ENCODE measurements at places on chromosomes 1 and 21. TPM values are rescaled to one million over a fixed set of nuclear protein-coding genes. Genes with fewer than 3 reads are reported as not detected.

DNA sequence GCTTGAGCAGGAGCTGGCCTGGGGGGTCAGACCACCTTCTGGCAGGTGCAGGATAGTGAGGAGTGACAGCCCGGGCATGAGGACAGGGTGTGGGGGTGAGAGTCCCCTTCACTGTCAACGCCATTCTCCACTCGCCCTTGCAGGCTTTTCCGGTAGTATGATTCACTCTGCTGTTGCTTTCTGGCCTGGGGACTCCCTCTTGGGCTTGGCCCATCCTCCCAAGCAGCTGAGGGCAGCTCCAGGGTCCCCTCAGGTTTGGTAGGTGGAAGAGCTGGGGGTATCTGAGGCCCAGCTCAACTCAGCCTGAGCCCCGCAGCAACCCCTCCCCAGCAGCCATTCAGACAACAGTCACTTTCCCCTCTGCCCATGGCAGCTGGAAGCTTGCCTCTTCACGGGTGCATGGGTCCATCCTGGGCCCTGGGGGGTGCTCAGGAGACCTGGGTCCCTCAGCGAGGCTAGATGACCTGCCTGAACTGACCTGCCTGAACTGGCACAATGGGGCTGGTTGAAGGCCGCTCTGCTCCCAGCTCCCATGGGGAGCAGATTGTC, 1.3 kb downstream of the CLDN19 start:
- no peak for DNase-seq

GRCh38 chr1:29519108-29519787, 282.9 kb downstream of the PTPRU start:
- no peak for DNase-seq

DNA sequence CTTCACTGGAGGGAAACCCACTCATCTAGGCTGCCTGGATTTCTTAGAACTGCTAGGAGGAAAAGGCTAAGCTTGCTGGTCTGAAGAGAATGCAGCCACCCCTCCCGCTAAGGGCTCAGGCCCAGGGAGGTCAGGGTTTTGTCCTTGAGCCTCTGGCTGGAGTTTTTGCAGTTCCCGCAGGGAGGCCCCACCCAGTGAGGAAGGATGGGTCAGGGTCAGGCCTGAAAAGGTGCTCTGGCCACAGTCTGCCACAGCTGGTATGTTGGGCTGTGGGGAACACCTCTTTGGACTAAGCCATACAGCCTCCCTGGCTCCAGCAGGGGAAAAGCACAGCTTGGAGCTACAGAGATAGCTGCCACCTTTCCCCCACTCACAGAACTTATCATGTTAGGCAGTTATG, 71.4 kb upstream of the PAPPA2 start:
- DNase-seq: no peak

Gene CRYAA
- not detected for total RNA-seq

- DNase-seq: no peak
Observed at GRCh38 chr1:173616859-173617258, 14.0 kb upstream of the SLC9C2 start.

Gene VAMP3
- total RNA-seq: 33.6 TPM

Gene IL19
- total RNA-seq: not detected

DNA sequence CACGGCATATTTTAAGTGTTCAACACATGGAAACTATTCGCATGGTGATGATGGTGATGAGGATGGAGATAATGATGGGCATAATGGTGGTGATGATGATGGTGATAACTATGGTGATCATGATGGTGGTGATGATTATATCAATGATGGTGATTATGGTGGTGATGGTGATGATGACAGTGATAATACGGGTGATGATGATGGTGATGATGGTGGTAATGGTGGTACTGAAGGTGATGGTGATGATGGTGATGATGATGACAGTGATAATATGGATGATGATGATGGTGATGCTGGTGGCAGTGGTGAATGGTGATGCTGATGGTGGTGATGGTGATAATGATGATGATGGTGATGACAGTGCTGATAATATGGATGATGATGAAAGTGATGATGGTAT, 341.8 kb upstream of the VAMP3 start:
- DNase-seq: no peak

DNA sequence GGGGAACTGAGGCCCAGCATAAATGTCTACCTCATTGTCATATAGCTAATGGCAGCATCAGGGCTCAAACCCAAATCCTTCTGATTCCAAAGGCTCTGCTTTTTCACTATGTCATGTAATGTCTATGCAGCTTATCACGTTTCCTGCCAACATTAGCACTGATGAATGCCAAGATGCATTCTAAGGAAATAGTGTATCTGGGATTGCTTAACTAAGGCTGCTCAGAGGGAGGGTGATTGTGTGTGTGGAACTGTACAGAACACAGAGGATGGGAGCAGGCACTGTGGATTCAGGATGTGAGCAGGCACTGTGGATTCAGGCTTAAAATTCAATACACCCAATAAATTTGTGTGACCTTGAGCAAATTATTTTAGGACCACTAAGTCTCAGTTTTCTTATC, 456.4 kb upstream of the DEPDC1 start:
- no peak for DNase-seq

DNA sequence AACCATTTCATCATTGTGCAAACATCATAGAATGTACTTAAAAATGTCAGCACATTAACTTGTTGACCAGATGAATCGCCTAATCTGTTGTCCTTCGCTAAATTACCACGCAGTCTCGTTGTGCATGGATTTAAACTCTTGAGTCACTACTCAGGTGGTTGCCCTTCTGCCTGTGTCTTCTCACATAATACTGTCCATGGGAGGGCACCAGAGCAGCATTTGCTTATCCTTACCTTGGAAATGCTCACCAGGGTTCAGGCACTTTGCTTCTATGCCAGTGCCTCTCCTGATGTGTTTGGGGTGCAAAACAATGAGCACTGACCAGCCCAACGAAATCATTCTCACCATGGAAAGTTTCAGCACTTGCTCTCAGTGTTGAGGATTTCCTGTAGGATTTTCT, 559.9 kb downstream of the RWDD3 start:
- DNase-seq: no peak

Gene BTBD8
- 97.8 TPM for total RNA-seq

DNA sequence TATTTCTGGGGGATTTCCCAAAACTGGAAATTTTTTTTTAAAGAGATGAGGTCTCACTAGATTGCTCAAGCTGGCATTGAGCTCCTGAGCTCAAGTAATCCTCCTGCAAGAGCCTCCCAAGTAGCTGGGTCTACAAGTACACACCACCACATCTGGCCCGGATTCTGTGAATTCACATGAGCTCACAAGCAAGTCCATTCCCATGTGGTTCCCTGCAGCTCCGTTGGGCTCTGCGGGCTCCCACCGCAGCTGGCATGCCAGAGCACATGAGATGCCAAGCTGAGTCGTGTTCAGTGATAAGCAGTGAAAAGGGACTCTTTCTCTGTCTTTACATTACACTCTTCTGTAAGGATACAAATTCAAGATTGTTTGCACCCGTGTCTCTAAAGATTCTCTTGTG, 21.9 kb upstream of the TTF2 start:
- no peak for DNase-seq

DNA sequence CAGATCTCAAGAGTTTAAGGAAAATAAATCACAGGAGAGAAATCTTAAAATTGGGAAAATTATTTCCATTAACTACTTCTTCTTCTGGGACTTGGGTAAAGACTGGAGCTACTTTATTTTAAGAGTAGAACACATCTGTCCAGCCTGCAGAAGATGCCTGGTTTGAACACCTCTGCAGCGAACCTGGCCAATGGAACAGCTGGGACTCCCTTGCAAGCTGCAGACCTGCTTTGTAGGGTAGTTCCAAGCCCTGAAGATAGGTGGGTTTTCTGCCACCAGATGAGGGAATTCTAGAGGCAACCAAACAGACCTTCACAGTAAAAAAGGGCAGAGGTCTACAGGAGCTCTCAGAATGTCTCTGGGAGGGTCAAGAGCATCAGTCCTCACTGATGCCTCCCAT, 86.5 kb upstream of the CACNA1E start:
- no peak for DNase-seq

DNA sequence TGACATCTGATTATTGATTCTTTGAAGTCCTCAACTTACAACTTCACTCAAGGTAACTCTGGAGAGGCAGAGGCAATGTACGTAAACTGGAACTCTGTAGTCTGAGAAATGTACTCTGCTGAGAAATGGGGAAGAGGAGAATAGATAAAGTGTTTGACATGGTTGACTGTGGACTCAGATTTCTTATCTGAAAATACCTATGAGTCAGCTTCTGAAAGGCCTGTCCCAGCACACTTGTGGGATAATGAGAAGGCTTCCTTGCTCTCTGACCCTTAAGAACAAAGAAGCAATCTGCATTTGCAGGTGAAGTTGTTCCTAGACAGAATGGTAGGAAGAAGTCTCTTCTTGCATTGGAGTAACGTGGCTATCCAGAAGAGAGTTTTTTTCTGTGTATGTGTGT, 1573.5 kb downstream of the BRINP3 start:
- no peak for DNase-seq

Gene C1orf141
- not detected for total RNA-seq

DNA sequence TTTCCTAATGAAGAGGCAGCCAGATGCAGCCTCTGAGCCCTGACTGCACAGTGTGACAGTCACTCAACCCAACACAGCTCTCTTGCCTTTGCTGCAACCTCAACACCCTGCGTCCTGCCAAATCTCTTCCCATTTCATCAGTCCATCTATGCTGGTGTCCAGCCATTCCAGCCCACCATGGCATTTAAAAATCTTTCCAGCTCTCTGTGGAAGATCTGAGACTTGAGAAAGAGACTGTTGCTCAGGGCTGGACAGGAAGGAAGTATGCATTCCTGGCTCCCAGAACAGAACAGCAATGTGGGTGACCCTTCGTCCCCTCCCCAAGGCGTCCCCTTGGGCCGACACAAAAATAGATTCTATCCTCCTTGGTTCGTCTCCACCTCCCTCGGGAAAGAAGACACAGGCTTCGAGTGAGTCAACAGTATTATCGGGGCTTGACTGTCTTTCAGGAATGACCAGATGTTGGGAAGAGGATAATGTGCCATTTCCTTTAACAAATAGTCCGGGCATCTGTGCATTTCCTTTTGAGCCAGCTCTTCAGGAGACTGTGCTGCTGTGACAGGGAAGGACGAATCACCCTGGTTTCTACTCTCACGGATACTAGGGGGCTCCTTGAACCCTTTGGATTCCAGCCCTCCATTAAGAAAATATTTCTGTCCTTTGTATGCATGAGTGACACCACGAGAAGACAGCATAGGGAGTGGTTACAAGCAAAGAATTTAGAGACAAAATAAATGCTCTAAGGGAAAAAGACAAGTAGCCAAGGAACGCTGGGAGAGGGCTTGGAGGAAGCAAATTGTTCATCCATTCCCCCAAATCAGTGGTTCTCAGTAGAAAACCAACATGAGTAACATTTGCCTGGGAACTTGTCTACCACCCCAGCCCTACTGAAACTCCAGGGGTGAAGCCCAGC, 111.4 kb upstream of the CDC42BPA start:
- DNase-seq: no peak

- DNase-seq: no peak
Observed at GRCh38 chr1:178367151-178367550, 129.6 kb downstream of the CLEC20A start.

DNA sequence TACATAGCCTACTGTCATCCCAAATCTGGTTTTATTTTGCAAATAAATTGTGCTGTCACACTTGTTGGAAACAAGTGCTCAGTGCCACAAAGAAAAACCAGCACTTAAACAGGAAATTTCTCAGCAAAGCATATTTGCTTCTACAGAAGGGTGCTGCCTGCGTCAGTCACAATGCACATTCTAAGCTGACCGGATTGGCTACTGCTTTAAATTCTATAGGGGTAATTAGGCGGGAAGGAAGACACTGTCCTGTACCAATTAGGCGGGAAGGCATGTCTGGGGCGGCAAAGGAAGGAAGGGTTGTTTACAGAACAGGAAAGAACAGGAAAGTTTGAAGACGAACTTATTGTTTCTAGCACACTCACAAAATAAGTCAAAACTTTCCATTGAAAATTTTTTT, 2.8 kb downstream of the IFI16 start:
- DNase-seq: no peak

GRCh38 chr1:24596401-24596880, 40.6 kb downstream of the NCMAP start:
- DNase-seq: no peak

DNA sequence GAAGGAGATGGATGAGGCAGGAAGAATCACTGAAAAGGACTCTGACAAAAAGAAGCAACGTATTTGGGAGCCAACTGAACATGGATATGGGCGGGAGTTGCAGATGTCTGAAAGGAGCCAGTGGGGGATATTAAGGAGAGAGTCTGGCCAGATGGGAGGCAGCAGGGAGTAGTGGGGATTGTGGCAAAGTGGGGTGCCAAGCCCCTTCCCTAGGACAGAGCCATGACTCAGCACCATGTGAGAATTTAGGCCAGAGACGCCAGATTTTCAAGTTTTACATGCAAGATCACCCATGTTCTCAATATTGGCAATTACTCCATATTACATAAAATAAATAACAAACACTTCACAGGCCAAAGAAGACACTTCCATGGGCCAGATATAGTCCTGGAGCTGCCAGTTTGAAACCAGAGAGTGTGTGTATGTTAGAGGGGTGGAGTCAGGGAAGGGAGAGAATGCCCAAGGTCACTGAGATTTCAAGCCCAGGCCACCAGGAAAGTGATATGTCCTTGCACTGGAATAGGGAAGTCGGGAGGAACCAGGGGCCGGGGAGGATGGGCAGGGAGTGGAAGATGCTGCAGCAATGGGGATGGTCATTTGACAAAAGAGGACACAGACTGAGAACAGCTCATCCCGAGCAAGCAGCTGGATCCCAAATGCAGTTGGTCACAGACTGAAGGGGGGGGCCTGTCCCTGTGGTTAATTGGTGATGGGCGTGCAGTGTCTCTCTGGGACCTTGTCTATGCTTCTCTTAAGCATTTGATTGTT, 23.5 kb downstream of the TMEM51 start:
- DNase-seq: no peak

Gene DNAH14
- total RNA-seq: 72.0 TPM

- no peak for DNase-seq
Observed at GRCh38 chr1:220182656-220183055, 88.7 kb downstream of the IARS2 start.

GRCh38 chr1:109133002-109133706, 19.2 kb downstream of the ELAPOR1 start:
- DNase-seq: no peak

GRCh38 chr1:46134660-46135331, 2.4 kb upstream of the PIK3R3 start:
- peak; percentile 58 for DNase-seq

DNA sequence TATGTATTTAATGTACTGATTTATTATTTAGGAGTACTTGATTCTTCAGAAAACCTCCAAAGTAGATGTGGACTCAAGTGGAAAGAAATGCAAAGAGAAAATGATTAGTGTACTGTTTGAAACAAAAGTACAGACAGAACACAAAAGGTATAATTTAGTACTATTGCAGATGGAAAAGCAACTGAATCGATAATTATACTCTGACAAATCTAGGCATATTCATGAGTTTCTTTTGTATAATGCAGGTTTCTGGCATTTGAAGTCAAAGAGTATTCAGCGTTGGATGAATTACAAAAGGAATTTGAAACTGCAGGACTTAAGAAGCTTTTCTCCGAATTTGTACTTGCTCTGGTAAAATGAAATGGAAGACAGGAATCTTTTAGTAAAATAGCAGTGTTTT, 12.5 kb downstream of the RWDD3 start:
- DNase-seq: no peak

Gene CSF1
- total RNA-seq: 4.3 TPM
